CD4-positive, alpha-beta T cell treated with Interleukin-6 at 100 ng/mL for 8 hours (primary cell): ENCODE measurements at places on chromosomes 1 and 21.

- DNase-seq = no peak
These were observed 664.6 kb upstream of the ADAMTS5 start for GRCh38 chr21:27631471-27631870.

DNA sequence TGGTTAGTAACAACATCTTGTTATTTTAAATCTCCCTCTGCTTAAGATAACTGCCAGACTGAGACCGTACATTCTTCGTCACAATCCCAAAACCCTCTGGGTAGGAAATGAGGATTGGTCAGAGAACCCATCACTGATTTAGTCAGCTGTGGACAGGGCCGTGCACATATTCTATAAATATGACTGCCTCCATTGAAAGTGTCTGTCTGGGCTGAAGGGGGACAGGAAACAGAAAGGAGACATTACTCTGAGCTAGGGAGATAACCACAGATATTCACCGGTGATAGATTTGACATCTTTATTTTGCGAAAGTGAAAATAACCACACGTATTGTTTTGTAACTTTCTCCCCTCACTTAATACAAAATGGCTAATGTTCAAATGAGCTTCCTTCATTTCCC lies 36.9 kb upstream of the ST6GALNAC5 start:
- DNase-seq = no peak

DNA sequence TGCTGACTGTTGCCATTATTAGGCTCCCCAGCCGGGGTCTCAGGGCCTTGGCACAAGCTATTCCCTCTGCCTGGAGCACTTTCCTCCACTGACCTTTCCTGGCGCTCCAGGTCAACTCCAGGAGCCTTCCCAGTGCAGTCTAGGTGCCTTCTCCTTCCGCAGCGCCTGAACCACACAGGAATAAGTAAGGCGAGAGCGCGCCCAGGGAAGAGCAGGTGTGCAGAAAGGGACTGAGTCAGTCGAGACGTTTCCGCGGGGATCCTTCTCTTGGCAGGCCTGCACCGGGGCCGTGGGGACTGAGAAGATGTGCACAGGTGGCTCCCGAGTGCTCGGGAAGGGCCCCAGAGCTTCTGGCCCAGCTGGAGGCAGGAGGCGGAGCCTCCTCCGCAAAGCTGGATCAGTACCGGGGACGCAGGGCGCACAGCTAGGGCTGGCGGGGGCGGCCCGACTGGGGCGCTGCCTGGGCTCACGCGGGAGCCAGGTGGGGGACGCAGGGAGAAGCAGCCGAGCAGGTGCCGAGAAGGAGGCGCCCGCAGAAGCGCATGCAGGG lies 765 bp upstream of the BMP8A start:
- DNase-seq = no peak

DNA sequence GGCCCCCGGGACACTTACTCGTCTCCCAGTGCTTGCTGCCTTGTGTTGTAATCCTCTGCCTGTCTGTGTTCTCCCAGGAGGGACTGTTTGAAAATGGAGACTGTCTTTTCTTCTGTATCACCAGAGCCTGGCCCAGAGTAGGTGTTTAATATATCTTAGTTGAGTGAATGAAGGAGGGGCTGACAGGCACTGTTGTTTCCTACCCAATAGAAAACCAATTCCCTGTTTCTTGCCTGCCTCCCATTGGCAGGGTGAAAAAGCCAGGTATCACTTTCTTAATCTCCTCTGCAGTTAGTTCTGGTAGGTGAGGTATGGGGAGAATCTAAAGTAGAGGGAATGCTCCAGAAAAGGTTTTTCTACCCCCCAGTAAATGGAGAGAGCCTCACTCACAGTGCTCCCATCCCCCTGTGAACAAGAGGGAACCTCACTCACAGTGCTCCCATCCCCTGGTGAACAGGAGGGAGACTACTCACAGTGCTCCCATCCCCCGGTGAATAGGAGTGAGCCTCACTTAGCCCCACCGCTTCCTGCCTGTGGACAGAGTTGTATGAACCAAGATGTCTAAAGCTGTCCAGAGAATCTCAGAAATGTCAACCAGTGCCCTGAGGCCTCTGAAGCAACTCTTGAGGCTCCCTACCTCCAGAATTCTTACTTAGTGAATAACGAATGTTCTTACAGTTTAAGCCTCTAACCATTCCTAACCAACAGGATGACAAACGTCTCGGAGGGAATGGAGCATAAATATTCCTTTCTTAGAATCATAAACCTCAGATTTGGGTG lies at the start of gene GJA5:
Gene GJA5, minus strand, starts transcription at position 122 of the 780 bp plus-strand sequence. CDS start 1,364 bp downstream, outside the sequence.
- no peak for DNase-seq

- DNase-seq = no peak
These were observed 27.0 kb upstream of the SDHB start for GRCh38 chr1:17080880-17081279.

DNA sequence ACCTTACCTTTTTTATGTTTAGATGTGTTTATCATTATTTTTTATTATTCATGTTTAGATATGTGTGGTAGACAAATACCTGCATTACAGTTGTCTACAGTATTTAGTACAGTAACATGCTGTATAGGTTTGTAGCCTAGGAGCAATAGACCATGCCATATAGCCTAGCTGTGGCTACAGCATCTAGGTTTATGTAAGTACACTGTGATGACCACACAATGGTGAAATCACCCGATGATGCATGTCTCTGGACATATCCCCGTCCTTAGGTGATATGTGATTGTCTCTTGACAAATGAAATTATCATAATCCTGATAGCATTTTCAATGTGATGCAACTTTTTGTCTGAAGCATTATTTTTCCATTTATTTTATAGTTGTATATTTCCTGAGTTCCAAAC lies 121.2 kb downstream of the DISP1 start:
- no peak for DNase-seq

DNA sequence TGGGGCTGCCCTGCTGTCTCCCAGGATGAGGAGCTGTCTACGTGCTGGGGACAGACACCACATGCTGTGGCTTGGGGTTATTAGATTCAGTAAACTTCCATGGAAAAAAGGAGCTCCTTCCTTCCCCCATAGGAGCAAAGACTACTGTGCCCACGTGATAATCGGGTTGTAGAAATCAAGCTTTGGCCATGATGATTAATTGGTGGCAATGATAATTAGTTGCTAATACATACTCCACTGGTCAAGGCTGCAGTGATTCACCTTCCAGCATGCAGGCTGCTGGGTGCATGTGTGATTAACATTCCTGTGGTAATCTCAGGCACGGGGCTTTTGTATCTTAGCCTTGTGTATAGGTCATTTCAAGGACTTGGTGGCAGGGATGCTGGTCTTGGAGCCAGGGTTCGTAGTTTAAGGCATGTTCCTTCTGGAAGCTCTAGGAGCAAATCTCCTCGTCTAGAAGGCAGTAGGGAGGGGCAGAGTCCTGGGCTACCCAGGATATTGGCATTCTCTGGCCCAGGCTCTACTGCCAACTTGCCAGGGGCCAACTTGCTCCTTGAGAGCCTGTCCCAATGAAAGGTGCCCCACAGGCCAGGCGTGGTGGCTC lies 41.4 kb downstream of the TMCO4 start:
- no peak for DNase-seq

DNA sequence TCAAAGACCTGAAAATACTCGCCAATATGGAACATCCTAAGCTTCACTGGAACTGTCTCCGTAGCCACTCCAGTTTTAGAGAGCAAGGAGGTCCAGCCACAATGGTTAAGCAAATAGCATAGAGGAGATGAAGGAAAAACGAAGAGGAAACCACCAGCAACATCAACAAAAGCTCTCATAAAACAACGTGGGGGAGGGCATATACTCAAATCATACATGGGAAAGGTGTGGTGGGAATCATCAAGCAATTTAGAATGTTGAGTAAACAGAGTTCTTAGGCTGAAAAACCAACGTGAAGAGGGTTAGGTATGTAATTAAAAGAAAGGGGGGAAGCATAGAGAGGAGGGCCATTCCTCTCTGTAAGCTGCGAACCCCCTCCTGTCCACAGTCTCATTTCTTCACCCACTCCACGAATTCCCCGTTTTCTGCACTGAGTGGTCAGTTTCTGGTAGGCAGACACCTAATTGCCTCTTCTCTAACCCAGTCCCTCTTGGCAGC lies 1.0 kb downstream of the TMEM59 start:
- no peak for DNase-seq

DNA sequence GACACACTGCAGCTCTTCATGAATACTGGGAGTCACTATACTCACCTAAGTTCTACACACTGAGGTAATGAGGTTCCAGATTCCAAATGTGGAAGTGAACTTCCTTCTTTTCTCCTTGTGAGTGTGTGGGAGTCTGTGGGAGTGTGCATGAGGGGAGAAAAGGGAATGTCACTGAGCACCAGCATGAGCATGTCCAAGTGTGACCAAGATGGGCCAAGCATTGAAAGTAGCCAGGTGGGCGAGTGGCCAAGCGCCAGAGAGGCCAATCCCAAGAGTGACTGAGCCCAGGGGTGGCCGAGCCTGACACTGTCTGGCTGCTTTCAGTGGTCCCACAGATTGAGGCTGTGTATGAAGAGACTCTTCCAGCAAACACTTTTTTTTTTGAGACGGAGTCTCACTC lies 132.3 kb downstream of the HLCS start:
- no peak for DNase-seq

DNA sequence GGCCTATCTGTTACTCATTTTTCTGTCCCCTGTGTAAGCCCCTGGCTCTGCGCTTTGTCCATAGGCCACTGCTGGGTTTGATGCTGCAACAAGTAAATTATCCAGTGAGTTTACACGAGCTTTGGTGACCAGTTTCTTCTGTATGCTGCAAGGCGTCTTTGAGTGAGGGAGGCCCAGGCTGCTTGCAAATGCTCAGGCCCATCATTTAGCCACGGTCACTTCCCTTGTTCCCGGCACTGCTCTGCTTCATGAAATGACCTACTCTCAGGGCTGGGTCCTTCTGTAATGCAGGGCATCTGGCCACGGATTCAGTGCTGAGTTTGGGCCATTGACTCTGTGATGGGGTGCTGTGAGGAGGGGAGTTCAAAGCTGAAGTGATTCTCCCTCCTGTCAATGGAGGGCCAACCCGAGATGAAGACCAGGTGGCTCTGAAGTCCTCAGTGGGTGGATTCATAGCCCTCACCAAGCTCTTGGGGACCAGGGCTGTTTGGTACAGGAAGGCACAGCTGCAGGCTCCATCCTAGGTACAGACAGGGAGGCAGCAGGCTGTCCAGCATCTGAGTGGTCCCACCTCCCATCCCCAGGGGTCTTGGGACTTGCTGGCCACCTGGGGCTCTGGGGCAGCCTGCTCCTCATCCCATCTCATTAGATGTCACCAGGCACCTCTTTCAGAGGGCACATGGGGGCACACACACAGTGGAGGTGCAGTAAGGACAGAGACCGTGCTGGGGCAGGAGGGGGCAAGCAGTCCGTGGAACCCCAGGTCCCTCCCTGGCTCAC lies 21.7 kb downstream of the LHX4 start:
- DNase-seq = no peak

DNA sequence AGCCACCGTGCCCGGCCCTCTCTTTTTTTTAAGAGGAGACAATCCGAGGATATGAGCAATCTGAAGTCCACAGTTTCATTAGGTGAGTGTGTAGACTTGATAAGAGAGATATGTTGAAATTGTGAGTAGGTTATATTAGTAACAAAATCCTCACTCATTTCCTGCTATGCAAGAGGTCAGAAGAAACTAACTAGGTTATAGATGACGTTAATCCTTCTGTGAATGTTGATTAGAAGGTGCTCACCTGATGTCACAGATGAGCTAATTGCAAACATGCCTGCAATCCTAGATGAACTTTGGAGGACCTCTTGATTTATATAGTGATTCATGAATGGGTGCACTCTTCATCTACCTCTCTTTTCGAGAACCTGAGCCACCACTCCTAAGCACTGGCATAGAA lies 29.3 kb downstream of the NTMT2 start:
- DNase-seq = no peak

GRCh38 chr1:76867342-76868130 lies at the start of gene ST6GALNAC5:
TSS of gene ST6GALNAC5 (plus strand) at chr1:76867480.
- DNase-seq = no peak

DNA sequence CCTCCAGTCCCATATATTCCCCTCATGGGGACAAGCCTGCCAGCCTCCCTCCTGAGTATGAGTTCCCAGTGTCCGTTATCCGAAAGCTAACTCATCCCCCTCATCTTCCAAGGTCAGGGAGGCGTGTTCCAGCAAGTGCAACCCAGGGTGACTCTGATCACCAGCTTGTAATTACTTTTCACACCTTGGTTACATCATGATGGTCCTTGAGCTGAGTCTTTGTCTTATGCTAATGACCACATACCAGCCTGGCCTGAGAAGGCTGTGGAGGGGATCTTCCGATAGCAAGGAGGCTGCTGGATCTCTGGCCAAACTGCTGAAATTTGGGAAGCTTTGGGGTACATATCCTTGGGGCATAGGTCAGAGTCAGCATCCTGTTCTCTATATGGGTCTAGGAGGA lies 99.6 kb downstream of the DDX20 start:
- no peak for DNase-seq
